CD4-positive, alpha-beta T cell treated with Interleukin-2 at 100 ng/mL for 4 hours (primary cell): ENCODE measurements at places on chromosomes 2 and 18.

DNA sequence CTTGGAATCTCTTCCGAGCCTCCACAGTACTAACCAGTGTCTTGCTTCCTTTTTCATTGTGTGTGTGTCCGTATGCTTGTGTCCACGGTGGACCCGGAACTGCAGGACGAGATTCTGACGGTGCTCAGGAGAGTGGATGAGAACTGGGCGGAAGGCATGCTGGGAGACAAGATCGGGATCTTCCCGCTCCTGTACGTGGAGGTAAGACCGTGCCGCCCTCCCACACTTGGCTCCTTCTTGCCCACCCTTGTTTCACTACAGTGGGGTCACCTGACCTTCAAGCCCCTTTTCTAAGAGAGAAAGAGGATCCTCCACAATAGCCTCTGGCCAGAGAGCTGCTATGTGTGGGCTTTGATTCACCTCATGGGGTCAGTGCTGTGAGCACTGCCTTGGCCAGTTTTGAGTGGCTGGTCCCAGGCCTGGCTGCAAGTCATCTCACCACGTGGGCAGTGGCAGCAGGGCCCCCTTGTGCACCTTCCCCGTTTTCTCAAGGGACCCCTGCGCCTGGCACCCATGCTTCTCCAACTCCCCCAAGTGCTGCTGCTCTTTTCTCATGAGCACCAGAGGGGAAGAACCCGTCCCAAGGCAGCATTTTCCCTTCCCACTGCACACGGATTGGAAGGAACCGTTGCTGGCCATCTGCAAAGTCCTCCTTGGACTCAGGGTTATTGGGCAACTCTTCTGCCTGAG, 242.1 kb downstream of the SEPTIN10 start:
- no peak for DNase-seq

- DNase-seq, result no peak
Measured at GRCh38 chr2:45932278-45932975, 281.0 kb downstream of the PRKCE start.

DNA sequence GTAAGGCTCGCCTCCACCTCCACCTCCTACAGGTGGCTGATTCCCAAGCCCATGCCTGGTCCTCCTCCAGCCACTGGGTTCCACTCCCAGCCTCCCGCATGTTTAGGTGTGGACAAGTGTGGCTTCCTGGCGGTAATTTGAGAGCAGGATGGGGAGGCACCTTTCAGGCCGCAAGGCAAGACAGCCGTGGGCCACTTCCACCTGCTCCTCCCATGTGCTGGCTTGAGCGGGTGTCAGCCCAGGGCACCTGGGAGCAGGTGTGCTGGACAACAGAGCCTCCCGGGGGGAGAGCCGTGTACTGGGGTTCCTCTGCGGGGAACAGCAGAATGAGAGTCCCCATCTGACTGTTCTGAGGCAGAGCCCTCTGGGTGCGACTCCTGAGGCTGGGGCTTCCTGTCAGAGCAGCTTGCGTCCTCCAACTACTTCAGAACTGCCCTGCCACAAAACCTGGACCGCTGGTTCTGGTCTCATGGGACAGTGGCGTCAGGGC, 83.9 kb downstream of the TPO start:
- DNase-seq, result no peak

GRCh38 chr2:75728614-75729419, 18.1 kb upstream of the GCFC2 start:
- no peak for DNase-seq

GRCh38 chr2:20091305-20091991, 40.0 kb upstream of the LAPTM4A start:
- no peak for DNase-seq
